ENCODE measurements at places on chromosomes 5 and 9.

DNA sequence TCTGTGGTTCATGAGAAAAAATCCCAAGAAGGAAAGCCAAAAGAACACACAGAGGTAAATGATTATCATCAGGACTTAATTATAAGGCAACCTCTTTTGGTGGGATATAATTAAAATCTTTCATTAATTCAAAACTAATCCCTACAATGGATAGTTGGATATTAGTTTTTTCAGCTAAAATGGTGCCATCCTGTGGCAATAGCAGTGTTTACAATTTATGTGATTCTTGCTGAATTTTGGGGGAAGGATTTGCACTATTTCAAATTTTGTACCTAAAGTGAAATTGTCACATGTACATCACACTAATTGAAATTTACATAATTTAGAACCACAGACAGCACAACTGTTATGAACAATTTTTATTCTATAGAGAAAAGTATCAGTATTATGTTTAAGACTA is 67.0 kb downstream of the CAST start:
- no peak for DNase-seq

GRCh38 chr9:33129251-33129885 is 37.8 kb downstream of the B4GALT1 start:
- DNase-seq = no peak

DNA sequence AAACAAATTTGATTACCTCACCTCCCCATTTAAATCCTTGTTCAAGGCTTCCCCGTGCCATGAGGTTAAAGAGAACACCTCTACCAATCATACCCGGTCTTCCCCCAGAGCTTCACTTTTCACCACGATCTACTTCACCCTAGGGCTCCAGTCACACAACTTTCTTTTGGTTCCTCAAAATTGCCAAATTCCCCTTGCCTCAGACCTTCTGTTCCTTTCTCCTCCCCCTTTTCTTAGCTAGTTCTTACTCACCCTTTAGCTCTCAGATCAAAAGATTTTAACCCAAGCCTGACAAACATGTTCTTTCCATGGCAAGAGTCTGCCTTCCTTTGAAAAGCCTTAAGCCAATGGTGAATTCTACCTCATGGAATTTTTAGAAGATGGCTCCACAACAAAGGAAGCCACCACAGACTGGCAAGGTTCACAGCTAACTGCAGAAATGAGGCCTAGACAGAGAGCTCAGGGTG is 56.7 kb downstream of the MAPKAP1 start:
- no peak for DNase-seq

- no peak for DNase-seq
Measured at GRCh38 chr5:6046296-6046967, 331.9 kb downstream of the MED10 start.

DNA sequence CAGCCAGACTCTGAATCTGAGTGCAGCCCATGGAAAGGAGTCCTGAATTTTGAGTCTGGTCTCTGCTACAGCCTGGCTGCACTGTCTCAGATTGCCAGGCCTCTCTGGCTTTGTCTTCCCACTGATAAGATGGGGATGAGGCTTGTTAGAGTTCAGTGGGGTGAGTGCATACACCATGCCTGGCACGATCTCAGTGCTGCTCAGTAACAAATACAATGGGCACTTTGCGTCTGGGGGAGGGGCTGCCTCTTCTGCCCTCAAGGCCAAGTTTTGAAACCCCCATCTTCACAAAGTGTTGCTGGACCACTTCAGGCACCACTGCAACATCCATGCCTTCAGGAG is 49.0 kb downstream of the PPARGC1B start:
- no peak for DNase-seq

DNA sequence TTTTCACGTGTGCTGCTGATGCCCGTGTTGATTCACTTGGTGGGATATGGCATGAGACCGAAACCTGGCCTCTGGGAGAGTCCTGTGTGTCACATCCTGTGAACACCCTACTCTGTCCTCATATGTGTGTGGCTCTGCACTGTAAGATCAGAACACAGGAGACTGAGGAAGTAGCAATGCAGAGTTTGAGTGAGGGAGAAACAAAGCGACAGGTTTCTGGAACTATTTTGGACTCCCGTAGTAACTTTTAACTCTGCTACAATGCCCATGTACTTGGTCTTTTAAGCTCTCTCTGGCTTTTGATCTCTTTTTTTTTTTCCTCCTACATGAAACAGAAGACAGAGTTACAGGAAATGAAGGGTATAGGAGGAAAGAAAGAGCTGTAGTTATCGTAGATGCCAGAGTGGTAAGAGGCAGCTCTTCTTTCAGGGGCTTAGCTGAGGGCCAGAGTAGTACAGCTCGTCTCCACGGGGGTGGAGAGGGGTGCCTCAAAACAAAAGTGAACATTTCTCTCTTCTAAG is 26.6 kb downstream of the GRAMD2B start:
- DNase-seq = peak; percentile 23

DNA sequence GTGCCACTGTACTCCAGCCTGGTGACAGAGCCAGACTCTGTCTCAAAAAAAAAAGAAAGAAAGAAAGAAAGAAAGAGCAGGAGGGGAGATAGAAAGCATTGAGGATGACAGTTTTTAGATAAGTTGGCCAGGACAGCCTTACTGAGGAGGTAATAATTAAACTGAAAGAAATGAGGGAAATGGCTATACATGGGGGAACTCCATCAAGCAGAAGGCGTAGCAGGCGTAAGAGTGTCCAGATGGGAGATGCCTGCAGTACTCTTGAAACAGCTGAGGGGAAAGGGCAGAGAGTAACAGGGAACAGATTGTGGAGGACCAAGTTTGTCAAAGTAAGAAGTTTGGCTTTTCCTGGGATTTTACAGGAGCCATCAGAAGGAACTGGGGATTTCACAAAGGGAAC is 57.5 kb downstream of the HMGCS1 start:
- DNase-seq = no peak

- DNase-seq = no peak
Measured at GRCh38 chr9:112137066-112137465, 38.0 kb downstream of the SUSD1 start.

GRCh38 chr9:38687389-38687842 is 32.5 kb downstream of the FAM240B start:
- no peak for DNase-seq

GRCh38 chr9:130842545-130842944 is 7.5 kb downstream of the ABL1 start:
- DNase-seq = no peak

DNA sequence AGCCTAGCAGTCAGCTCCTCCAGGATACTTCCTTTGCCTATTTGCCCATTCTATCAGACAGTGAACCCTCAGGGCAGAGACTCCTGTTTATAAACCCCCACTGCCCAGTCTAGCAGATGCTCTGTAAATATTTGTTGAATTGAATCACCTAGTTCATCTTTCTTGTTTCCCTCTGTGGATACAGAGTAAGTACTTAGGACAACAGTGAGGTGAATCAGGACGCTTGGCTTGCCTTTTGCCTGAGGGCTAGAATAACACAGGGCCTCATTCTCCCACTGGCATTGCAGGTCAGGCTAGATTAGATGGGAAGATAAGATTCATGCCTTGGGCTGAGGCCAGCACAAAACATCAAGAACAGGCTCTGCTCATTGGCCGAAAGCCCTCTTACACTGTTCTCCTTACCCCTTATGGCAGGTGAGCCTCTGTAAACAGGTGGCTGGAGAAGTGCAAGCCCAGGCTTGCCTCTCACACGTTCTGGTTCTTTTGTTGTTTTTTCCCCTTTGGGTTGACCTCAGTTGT is 22.2 kb downstream of the TNFSF8 start:
- no peak for DNase-seq

GRCh38 chr9:20188616-20189369 is 400.0 kb upstream of the SLC24A2 start:
- DNase-seq = no peak

GRCh38 chr5:40165789-40166728 is 513.7 kb upstream of the PTGER4 start:
- no peak for DNase-seq

DNA sequence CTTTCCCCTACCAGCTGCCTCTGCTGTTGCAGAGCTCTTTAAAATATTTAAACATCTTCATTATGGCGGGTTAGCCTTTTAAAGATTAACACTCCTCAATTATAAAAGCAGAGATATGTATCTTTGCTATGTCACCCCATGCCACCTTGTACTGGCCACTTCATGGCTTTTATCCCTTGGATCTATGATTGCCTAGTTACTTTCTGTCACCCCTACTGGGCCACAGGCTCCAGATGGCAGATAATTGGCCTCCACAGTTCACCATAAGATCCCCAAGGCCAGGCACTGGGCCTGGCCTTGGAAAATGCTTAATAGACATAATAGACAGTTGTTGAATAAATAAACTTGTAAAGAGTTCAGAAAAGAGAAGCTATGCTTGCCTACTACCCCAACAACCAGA is 142.0 kb upstream of the SHB start:
- no peak for DNase-seq
